ENCODE measurements at places on chromosomes 6 and 20.

- DNase-seq = no peak
These were observed 70.6 kb upstream of the DEFB112 start for GRCh38 chr6:50120300-50120699.

- DNase-seq = peak; percentile 34
These were observed 24.1 kb upstream of the MAP3K7 start for GRCh38 chr6:90610751-90611542.

GRCh38 chr6:90136837-90137568, 159.6 kb downstream of the BACH2 start:
- DNase-seq = no peak

GRCh38 chr6:18183766-18184165, 28.5 kb downstream of the KDM1B start:
- DNase-seq = no peak

DNA sequence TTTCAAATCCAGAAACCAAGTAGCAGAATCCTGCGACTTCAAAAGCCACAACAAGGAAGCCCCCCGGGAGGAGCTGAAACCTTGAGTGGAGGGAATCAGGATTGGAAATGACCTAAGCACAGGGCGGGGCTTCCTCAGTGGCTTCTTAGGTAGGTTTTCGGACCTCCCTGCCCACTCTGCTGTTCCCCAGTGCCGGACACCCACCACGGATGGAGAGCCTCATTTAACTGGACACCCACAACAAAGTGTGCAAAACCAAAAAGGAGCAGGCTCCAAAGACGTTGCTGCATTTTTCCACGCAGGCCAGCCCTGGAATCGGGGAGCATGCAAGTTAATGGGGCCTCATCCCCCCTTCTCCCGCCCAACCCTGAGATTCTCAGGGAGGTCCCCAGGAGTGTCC, 144.4 kb downstream of the NFATC2 start:
- no peak for DNase-seq

DNA sequence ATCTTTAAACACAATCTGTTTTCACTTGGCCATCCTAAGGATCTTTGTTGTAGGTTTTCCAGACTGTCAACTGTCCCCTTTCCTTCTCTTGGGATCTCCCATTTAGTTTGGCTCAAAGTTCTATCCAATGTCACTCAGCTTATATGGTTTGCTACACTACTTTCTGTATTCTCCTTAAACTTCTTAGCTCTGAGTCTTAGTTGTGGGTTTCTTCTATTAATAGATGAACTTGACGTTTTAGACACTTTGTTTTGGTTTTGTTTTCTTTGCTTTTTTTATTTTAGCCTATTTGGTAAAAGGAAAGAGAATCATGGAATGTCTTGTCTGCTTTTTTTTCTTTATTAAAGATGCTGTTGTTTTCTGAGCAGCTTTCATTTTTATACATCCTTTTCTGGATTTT, 11.4 kb downstream of the RMND1 start:
- no peak for DNase-seq

- no peak for DNase-seq
These were observed 37.0 kb upstream of the EMILIN3 start for GRCh38 chr20:41403604-41404003.

DNA sequence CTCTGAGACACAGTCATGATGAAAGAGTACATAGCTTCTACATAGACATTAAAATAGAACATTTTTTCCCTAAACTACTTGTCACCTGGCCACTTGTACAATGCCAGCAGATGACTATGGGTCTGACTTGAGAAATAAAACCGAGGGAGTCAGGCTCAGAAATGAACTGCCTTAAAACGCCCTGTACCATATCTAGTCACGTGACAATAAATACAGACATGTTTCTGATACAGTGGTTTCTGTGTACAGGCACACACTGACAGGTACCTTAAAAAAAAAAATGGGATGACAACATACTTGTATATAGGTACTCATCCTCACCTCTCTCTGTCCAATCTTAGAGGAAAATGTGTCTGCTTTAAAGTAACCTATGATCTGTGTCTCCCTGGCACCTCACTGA, 144.1 kb downstream of the SH3BGRL2 start:
- no peak for DNase-seq

GRCh38 chr20:56163806-56164205, 84.7 kb upstream of the MC3R start:
- no peak for DNase-seq

- DNase-seq = no peak
These were observed 18.6 kb downstream of the KCNK17 start for GRCh38 chr6:39295611-39296011.

DNA sequence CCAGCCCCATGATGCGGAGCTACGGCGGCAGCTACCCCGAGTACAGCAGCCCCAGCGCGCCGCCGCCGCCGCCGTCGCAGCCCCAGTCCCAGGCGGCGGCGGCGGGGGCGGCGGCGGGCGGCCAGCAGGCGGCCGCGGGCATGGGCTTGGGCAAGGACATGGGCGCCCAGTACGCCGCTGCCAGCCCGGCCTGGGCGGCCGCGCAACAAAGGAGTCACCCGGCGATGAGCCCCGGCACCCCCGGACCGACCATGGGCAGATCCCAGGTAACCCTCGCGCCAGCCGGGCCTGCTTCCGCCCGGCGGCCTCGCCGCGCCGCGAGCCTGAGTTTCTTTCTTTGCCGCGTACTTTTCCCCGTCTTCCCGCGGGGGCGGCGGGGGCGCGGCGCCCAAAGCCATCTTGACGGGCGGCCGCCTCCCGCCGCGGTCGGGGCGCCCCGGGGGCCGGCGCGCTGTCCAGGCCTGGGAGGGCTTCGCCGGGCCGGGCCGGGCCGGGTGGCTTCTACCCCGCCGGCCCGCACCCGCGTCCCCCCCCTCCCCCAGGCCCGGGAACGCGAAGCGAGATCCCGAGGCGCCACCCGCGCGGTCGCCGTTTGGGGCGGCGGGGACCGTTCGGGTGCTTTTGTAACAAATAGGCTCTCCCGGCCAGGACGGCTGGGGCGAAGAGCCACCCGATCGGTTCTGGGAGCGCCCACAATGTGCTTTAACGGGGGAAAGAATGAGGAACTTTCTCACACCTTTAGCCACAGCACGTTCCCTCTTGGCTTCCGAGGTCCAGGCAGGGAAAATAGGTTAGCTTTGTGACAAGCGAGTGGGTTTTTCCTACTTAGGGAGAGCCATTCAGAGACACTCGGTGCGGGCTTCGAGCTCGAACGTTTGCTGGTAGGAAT, 2.3 kb downstream of the ARID1B start:
- DNase-seq = no peak

- no peak for DNase-seq
These were observed 37.1 kb upstream of the FILIP1 start for GRCh38 chr6:75530696-75531095.

DNA sequence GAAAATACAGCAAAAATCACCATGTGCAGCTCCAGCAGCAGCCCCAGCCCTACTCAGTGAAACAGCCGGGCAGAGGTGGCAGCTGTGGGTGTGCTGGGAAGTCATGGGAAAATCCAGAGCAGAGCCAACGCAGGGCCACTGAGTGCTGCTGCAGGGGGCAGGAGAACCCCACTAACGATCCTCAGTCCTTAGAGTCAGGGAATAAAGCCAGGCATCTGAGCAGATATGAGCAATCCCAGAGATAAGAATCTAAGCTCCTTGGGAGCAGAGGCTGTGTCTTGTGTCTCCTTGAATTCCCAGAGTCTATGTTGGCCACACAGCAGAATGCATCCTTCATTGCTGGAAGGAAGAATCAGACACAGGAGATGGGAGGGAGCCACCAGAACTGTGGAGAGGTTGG, 493.1 kb upstream of the MAP3K7 start:
- no peak for DNase-seq

GRCh38 chr6:93550551-93551276, 131.4 kb upstream of the EPHA7 start:
- DNase-seq = no peak

DNA sequence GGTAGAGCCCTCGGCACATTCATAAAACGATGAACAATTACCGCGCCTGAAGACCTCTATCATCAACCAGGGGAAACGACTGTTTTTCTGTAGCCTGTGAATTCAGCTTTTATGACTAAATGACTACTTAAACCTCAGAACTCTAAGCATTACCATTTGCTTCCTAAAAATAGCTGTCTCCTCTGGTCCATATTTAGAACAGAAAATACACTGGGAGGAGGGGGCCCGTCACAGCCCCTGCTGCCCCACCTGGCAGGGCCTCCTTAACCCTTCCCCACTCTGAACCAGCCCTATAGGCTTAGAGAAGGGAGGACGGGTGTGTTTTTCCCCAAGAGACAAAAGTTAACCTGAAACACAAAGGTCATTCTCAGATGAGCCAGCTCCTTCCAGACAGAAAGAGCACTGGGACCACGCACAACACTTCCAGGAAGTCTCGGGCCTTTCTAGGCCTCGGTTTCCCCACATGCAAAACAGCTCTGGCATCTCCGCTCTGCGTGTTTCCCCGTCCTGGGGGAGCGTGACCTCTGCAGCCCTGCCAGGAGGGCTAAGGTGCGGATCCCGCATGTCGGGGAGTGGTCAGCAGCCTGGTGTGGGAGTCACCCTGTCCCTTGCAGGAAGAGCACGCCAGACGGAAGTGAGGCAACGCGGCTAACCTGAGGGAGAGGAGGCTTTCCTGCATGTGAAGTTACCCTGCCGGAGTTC, 193.9 kb downstream of the DLL1 start:
- no peak for DNase-seq

- DNase-seq = no peak
These were observed 11.7 kb upstream of the PTPRK start for GRCh38 chr6:128532136-128532535.

GRCh38 chr20:24831232-24831631, 117.8 kb upstream of the CST7 start:
- DNase-seq = no peak

DNA sequence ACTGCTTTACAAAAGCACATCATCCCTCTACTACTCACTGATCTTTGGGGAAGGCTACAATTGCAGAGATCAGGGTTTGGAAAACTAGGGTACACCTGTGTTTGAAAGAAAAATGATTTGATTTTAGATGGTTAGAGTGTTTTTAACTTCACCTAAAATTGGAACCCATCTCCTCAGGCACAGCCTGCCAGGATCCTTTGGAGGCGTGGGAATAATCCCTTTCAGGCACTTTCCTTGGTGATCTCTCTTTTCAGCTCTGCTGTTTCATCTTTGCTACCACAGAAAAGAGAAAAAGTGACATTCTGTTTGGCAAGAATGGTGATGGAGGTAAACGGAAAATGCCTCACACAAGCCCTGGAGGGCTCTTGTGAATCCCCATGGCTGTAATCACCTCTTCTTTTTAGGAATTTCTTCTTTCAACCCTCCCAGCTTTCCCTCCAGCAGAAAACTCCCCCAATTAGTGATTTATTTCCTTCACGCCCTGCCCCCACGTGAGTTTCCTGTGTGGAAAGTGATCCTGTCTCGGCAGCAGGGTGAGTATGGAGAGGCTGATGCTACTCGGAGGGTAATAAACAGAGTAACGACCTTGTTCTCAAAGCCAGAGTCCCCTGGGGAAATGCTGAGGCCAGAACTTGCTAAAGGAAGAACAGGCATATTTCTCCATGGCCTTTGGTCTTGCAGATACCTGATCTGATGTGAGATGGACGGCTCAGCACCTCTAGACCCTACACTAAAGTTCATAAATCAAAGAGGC, 9.2 kb downstream of the KCNG1 start:
- no peak for DNase-seq

- no peak for DNase-seq
These were observed 700.9 kb upstream of the SLC35B3 start for GRCh38 chr6:9136141-9136822.

DNA sequence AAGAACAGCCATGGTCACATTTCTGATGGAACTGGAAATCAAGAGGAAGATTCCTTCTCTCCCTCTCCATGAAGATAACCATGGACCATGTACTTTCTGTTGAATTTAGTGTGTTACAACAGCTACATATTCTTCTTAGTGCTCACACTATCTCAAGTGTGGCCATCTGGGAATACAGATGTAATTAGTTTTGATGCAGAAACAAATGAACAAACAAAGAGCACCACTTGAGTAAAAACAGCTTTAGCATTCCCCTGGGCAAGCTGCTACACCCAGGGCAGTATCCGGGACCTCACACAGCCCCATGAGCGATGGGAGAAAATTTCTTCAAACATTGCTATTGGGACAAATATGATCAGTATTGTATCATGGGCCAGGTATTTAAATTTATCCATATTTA, 75.2 kb downstream of the RAMACL start:
- DNase-seq = no peak

Measured in dermis microvascular lymphatic vessel endothelial cell (primary cell).